ENCODE measurements at places on chromosomes 16 and 17.

GRCh38 chr16:48919791-48920190 lies 309.8 kb upstream of the N4BP1 start:
- no peak for DNase-seq

GRCh38 chr17:4017377-4017776 lies 53.1 kb upstream of the ATP2A3 start:
- DNase-seq: no peak

GRCh38 chr16:46883690-46884512 lies at the start of gene GPT2:
TSS of gene GPT2 (plus strand) at chr16:46884362. CDS start at chr16:46884716, 354 bp downstream.
- DNase-seq: peak; percentile 96

DNA sequence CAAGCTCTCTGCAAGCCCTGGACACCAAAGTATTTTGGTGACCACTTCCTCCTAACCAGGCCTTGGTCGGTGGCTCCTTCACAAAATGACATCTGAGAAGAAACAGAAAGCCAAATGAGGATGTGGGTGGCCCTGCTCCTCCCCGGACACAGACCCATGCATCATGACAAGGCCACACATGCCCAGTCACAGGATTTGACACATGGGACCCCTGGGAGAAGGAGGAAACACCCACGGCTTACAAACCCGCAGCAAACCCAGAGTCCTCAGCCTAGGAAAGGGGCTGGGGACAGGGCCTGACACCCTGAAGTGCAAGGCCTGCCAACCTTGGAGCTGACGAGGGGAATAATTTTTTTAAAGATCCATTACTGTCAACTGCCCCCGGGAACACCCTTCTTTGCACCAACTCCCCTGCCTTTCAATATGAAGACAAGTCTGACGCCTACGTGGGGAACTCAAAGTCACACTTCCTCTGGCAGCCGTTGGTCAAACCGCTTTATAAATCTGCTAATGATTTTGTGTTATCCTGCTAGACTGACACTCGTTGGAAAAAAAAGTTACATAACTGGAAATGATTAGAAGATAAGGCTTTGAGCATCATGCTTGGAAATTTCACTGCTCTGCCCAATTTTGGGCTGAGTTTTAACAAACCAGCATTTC lies 41.3 kb downstream of the GAS7 start:
- peak; percentile 57 for DNase-seq

- DNase-seq: no peak
These were observed 10.9 kb upstream of the AMFR start for GRCh38 chr16:56436258-56436657.

DNA sequence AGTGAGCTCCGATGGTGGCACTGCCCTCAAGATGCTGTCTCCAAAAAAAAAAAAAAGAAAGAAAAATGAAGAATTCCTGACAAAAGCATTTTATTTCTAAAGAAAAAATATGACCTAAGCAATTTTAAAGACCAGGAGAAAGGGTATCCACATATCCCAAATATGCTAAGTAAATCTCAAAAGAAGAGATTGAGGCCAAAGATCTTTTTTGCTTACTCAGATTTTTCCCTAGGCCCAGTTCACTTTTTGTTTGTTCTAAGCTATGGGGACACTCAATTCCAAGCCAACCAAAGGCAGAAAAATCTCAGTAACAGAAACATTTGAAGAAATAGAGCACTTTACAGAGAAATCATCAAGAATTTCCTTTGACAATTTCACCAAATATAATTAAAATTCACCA lies 150.8 kb downstream of the SOX9 start:
- DNase-seq: no peak
